ENCODE measurements at places on chromosomes 5 and 9.
A peak's percentile ranks its signal among the peaks of the same experiment; 100 is the strongest.

DNA sequence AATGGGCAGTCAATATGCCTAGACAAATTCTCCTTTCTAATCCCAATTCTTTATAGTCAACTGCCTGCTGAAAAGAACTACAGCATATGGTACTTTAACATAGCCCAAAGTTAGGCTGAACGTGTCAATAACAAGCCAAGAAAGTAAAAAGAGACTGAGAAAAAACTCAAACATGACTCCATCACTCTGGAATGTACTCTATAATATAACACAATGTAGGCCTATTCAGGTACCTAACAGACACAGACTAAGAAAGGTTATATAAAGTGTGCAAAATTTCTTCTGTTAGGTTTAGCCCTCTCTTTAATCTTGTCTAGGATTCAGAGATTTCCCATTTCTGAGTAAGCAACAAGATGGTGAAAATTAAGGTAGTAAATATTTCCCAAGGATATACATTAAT lies 209.7 kb upstream of the PRR16 start:
- no peak for DNase-seq

DNA sequence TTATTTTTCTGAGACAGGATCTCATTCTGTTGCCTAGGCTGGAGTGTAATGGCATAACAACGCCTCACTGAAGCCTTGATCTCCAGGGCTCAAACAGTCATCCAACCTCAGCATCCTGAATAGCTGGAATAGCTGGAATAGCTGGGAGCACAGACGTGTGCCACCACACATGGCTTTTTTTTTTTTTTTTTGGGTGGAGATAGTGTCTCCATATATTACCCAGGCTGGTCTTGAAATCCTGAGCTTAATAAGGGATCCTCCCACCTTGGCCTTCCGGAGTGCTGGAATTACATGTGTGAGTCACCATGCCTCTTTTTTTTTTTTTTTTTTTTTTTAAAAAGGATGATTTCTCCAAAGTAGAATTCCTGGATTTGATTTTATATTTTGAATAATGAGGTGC lies 60.7 kb downstream of the NSD1 start:
- no peak for DNase-seq

GRCh38 chr9:12737871-12738270 lies 36.9 kb upstream of the LURAP1L start:
- DNase-seq = no peak

DNA sequence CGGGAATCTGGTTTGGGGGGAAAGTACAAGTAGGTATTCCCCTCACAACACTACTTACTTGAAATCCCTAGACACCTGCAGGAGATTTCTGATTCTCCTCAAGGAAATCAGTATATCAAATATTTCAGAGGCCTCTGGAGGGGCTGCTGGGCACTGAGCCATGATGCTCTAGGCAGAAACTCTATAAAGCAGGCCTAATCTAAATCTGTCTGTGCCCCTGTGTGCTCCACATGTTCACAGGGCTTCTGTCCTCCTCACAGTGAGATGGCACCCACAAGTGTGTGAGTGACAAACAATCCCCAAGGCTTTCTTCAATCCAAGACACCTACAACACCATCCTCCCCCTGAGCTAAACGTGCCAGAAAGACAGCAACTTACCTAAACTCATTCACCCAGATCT lies 39.0 kb downstream of the NIPSNAP3B start:
- no peak for DNase-seq

- DNase-seq = peak; percentile 73
These were observed 15.5 kb downstream of the TRIM7 start for GRCh38 chr5:181189363-181189961.

- DNase-seq = no peak
These were observed 137.1 kb downstream of the FOXD1 start for GRCh38 chr5:73311291-73312110.

DNA sequence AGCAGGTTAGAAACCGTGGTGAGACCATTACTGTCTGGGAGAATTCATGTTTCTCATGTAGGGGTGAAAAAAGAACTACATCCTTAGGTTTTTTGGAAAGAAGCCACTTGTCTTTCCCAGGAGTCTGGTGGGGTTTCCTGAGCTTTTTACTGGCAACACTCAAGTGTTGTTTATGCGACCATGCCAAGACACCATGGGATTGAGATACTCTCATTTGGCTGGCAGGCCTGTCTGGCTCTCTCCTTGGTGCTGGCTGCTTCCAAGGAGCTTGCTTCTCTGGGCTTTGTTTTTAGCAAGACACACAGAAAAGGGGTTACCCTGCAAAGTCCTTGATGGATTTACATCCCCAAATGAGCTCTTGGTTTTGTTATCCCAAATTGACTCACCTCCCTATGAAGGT lies 80.9 kb upstream of the ISL1 start:
- DNase-seq = no peak

DNA sequence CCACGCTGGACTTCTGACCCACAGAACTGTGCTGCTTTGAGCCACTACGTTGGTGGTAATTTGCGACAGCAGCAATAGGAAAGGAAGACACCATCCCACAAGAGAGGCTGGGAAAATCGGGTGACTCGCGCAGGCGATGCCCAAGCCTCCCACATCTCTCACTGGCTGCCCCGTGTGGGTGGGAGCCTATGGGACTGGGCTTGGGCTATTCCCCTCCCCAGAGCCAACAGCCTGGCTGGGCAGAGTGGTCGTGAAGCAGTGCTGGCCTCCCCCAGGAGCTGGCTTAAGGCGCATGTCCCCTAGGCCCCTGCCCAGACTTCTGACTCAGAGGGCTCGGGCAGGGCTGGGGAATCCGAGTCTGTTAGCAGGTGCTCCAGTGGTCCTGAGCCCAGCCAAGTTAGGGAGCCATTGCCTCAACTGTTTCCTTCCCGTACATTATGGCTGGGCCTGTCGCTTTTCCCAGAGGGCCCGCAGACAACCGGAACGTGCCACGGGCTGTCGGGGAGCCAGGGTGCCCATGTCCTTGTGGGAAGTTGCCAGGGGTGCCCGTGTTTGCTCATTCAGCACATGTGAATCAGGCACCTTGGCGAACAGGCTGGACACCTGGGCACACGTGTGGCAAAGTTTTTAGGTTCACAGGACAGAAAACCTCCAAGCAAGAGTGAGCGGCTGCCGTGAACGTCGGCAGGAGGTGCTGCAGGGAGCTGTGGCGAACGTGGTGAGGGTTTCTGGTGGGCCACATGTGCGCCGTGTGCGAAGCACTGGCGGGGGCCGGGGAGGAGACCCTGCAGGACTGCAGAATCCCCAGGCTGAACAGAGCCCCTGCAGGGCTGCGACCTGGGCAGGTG lies 7.0 kb upstream of the RASGEF1C start:
- DNase-seq = no peak

DNA sequence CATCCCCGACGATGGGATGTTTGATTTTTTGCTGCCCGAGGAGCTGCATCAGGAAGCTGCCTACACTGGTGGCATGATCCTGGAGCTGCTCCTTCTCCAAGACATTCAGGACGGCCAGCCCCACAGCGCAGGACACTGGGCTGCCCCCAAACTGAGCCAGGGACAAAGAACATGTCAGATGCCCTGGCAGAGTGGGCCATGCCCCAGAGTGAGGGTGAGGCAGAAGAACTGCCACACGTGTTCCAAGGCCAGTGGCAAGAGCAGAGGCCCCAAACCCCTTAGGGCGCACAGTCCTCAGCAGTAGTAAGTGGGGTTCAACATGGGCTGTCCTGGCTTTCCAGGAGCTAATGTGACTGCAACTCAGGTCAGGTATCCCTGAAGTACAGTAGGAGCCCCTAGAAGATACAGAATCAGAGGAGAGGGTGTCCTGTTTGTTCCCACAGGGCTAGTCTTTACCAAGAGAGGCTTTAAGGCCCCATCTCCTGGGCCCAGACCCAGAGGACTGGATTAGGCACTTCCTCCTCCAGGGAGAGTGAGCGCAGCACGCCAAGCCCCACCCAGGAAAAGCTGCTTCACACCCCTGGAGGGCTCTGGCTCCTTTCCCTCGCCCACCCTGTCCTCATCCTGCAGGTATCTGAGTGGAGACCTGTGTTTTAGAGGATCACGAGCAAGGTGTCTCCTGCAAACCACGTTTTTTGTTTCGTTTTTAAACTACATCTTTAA lies 11.1 kb downstream of the HNRNPAB start:
- no peak for DNase-seq

DNA sequence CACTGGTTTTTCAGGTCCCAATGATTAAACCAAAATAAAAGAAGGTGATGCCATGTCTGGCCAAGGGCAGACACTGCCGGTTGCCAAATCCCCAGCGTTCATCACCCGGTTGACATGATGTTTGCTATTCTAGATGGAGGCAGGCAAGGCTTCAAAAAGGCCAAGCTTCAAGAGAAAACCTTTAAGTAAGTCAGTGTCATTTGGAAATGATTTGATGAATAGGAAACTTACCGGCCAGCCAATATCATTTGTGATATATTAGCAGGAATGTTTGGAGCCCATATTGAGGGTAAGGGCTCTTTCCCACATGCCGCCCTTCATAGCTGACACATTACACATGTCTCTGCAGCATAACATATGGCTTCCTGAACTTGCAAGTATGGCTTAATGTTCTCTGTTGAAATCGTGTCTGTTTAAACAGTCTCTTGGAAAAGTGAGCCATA lies 89.5 kb upstream of the TTC23L start:
- DNase-seq = no peak

- no peak for DNase-seq
These were observed 134.8 kb upstream of the PPP1R2B start for GRCh38 chr5:156715287-156715686.

- DNase-seq = no peak
These were observed 49.8 kb downstream of the LSM11 start for GRCh38 chr5:157793301-157793700.

DNA sequence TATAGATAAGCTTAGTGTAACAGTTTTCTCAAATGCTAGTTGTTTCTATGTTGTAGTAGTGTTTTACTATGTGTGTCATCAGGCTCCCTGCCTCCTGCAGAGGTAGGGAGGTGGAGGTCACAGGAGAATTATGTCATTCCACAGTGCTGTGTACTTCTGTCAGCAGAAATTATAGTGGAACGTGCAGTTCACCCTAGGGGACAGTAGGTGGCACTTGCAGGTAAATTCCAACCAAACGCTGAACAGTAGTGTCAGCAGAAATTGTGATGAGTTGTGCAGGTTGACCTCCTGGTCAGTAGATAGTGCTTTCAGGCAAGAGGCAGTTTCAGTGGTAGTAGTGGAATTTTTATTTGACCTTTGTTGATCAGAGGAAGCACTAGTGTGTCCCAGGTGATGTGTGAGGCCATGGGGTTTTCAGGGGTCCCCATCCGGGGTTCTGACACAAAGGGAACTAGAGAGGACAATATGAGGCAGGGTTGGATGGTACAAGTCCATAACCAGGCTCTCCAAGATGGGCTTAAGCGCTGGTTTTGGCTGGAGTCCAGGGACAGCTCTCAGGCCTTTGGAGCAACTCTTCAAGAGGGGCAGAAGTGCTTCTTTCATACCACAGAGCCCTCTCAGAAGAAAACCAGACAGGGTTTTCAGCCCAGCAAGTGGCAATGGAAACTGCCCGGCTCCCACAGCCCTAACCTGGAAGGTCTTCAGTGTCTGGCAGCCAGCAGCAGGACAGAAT lies 402.9 kb downstream of the CYLC2 start:
- DNase-seq = no peak

DNA sequence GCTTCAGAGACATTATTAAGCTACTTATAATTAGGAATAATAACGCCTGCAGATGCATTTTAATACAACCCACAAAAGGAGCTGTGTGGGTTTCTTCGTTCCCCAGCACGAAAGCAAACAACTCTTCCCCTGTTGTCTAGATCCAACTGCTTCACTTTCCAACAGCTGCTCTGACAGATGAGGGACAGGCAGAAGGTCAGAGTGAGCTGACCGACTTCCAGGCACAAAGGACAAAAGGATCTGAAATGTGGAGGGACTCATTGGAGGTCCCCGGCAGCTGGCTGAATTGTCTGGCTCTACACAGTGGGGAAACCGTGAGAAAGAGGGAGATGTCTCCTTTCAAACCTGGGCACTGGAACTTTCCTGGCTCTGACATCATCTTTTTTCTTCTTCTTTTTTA lies 79.1 kb upstream of the ALDH1B1 start:
- no peak for DNase-seq

DNA sequence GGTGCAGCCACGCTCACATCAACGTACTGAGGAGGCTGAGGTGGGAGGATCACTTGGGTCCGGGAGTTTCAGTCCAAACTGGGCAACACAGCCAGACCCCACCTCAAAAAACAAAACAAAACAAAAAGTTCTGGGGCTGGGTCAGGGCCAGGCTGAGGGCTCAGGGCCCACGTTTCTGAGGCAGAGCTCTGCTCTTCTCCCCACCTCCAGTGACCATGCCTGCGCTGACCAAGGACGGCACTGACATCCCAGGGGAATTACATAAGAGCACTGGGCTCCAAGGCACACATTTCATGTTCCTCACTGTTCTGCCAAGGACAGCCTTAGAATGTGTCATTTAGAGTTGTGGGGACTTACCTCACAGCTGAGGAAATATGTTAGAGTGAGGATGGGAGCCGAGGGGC lies 40.4 kb upstream of the TESK1 start:
- no peak for DNase-seq

DNA sequence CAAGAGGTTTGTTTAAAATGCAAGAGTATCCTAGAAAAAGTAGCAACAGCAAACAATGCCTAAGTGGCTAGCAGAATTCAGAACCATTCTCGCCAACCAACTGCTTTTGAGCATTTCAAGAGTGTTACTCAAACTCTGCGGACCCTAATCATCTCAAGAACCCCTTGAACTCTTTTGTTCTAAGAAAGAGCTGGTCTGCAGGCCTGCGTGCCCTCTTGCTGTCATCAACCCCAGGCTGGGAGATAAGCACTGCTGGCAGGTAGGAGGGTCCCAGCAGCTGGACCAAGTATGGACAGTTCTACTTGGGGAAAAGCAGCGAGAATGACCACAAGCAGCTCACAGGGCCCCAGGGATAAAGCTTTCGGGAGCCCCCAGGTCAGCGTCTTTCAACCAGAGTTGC lies 38.3 kb downstream of the MYO10 start:
- DNase-seq = no peak

DNA sequence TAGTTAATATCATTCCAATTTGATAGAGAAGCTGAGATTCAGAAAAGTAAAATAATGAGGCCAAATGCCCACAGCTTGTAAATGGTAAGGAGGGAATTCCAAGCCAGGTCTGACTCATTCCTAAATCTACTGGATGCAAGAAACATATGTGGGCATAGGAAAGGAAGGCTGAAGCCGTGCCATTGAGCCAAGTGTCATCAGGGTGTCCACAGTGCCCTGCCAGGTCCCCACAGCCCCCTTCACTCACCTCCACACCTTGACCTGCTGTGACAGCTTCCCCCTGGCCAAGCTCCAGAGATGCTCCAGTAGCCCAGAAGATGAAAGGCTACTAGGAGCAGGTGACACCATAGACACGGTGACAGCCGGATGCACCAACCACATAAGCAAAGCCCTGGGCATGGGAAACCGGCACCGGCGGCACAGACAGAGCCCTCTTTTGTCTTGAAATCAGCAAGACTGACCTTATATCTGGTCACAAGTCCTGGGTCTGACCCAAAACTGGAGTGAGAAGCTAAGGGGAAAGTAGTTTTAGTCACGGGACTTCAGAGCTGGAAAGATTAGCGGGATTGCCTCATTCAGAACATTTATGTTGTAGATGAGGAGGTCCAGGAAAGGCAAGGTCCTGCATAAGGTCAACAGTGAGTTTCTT lies 20.1 kb upstream of the FAT2 start:
- no peak for DNase-seq

GRCh38 chr9:82022121-82022520 lies 33.5 kb downstream of the SPATA31D1 start:
- DNase-seq = no peak
